ENCODE measurements at places on chromosomes 12 and 14.

DNA sequence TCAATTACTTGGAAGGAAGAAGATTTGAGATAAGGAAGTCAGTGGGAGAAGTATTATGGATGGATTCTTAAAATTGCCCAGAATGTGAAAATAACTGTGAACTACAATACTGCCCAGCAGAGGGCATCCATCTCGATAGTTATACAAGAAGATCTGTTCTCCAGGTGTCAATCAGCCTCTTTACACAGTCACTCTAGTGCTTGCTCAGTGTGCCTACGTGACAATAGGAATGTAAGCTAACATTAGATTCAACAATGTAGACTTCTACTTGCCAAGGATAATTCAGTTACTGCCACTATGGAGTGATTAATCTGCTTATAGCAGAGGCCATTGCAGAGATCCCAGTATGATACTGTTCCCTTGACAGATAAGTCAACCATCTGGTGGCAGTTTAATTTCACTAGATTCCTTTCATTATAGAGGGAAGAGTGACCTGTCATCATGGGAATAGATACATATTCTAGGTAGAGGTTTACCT, 10.6 kb upstream of the MAP4K5 start:
- DNase-seq, result no peak

DNA sequence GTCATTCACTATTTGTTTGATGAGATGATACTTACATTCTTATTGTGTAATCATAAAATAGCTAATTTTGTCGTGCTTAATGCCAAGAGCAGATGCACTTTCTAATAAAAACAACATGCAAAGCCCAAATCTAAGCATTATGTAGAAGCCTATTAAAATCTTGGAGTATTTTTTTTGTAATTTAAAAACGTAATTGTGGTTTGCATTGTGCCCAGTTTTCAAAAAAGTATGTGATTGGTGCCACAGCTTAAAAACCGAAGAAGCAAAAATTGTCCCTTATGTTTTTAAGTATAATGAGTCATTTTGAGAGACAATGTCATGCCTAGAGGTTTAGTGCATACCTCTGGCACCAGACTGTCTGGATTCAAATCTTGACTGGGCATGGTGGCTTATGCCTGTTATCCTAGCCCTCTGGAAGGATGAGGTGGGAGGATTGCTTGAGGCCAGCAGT, 464.8 kb upstream of the RGS6 start:
- DNase-seq, result no peak

GRCh38 chr12:12008232-12008850, 62.4 kb upstream of the BCL2L14 start:
- no peak for DNase-seq

DNA sequence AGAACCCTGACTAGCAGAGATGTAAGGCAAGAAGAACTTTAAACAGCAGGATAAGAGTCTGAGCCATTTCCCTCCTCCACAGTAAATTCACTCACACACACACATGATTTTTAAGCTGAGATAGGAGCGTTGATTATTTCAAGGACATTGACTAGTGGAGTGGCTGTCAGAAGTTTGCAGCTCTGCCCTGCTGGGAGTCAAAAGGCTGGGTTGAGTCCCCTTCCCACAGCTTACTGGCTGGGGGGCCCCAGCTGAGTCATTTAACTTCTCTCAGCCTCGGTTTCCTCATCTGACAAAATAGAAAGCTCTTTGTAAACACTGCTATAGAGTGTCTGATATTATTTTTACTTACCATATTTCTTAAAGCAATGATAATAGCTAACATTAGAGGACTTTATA, 28.3 kb downstream of the VCPKMT start:
- DNase-seq, result no peak

DNA sequence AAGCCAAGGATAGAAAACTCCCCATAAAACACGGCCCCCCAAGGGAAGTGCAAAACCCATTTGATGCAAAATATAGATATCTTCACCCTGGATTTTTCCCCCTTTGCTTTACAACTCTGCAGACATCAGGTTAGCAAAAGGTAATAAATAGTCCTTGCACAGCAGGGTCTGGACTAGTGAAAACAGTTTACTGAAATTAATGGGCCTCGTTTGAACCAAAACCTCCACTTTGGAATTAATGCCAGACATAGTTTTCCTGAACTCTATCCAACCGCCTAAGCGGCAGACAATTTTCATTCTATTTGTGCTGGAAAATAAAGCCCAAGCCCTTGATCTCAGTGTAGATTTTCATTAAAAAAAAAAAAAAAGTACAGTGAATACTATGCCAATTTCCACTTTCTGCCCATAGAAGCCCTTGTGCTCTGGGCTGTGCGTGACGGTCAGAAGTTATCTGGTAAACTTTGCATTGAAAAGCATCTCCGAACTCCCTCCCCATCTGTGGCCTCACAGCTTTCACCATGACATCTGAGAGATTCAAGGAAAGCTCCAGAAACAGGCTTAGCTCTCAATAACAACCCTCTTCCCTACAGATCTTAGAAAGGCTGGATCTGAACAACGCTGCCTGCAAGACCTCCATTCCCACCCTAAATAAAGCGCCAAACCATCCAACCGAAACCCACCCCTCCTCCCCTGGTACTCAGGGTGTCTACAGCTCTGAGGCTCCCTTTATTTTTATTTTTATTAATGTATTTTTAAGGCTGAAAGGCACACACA, 11.0 kb upstream of the IRF2BPL start:
- no peak for DNase-seq

DNA sequence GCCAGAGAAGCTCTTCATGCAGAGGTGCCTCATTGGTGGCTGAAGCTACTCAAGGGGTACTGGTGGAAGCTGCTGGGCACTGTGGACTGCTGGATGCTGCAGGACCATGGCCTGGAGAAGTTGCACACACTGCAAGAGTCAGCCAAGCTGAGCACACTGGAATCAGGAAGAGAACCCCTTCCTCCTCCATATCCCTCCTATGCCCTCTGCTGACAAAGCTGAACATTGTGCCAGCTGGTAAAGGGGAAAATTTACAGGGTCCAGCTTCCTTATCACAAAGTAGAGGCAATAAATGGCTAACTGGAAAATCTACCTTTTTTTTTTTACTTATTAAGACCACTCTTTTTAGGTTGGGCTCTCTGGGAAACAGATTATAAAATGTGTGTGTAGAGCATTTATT, 6.5 kb downstream of the CCDC175 start:
- no peak for DNase-seq

- no peak for DNase-seq
Observed at GRCh38 chr12:113407931-113408600, 4.4 kb upstream of the SDS start.

GRCh38 chr14:103928011-103928890, at the start of gene TDRD9:
TDRD9 (plus strand) TSS chr14:103928456; CDS start chr14:103928510, 54 bp downstream.
- no peak for DNase-seq

DNA sequence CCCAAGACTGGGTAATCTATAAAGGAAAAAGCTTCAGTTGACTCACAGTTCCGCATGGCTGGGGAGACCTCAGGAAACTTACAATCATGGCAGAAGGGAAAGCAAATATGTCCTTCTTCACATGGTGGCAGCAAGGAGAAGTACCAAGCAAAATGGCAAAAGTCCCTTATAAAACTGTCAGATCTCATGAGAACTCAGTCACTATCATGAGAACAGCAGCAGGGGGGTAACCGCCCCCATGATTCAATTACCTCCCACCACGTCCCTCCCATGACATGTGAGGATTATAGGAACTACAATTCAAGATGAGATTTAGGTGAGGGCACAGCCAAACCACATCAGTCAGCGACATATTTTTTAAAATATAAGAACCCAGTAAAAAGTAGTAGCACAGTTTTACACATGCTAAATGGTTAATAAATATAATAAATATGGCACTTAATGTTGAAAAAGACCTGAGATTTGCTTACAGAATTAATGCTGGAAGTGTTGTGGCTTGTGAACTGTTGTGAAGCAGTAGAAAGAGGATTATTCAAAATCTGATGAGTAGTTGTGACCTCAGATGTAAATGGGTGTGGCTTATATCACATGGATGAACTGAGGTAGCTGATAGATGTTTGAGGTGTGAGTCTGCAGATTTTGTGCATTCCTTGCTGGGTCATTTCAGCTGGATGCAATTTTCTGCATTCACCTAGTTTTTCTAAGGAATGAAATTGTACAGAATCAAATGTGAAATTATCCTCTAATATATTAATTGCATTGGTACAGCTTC, 46.9 kb upstream of the CHPT1 start:
- no peak for DNase-seq

- no peak for DNase-seq
Observed at GRCh38 chr14:73710737-73711136, 3.4 kb downstream of the PNMA1 start.

DNA sequence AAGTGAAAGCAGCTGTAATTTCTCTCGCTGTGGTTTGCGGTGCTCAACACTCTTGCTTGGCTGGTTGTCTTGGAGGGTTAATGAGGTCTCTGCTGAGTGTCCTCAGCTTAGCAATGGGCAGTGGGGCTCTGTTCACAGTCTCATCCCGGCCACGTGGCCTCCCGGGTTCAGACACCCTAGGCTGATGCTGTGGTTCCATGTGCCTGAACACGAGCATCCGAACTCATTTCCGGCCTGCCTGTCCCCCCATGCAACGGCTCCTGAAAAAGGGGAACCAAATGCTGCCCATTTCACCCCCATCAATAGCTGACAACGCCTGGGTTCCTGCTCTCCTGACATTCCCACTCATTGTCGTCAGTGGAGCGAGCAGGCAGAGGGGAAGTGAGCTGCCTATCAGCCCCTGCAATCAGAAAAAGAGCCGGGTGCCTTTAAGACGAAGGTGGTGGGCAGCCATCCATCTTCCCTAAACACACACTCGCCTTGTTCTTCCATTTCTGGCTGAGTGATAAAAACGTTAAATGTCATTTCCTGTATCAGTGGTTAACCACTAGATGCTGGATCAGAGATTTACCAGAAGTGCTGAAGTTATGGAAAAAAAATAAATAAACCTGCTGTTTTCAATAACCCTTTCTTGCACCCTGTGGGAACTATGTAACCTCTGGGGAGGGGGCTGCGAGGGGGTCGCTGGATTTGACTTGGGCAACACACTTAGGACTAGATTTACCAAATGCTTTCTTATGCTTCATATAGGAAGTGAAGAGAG, 60.3 kb upstream of the BCL2L14 start:
- DNase-seq, result no peak

- DNase-seq, result no peak
Observed at GRCh38 chr12:64595863-64596793, 14.2 kb upstream of the RASSF3 start.

DNA sequence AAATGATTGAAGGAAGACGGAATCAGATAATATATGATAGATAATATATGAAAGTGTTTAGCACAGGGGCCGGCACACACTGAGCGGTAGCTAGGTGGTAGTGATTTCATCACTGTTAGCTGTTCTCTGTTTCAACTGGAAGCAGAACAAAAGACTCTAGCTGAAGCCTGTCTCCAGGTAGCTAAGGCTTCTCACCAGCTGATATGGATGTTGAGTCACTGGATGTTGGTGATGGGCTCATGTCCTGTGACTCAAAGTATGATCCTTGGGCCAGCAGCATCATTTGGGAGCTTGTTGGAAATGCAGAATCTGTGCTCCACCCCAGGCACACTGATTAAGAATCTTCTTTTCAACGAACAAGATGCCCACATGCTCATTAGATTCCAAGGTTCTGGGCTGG, 21.7 kb upstream of the KCNA5 start:
- no peak for DNase-seq

DNA sequence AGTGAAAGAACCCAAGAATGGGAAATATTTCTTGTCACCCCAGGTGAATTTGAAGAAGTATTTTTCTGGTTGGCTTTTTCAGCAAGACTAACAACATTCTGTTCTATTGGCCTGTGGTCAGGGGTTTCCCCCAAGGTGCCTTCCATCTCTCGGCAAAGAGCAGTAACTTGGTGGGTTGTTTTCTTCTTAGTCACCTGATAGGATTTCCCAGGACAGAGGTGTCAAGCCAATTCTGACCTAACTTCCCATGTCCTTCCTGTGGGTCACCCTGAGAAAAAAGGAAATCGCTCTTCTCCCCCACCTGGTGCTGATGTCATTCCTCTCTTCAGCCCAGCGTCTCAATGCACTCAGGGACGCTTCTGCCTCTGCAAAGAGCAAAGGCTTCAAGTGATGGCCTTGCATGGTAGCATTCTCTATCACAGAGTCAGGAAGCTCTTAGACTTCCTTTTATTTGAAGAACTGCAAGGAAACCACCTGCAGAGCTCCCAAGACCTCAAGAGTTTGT, 16.1 kb upstream of the IFNG start:
- peak; percentile 24 for DNase-seq

DNA sequence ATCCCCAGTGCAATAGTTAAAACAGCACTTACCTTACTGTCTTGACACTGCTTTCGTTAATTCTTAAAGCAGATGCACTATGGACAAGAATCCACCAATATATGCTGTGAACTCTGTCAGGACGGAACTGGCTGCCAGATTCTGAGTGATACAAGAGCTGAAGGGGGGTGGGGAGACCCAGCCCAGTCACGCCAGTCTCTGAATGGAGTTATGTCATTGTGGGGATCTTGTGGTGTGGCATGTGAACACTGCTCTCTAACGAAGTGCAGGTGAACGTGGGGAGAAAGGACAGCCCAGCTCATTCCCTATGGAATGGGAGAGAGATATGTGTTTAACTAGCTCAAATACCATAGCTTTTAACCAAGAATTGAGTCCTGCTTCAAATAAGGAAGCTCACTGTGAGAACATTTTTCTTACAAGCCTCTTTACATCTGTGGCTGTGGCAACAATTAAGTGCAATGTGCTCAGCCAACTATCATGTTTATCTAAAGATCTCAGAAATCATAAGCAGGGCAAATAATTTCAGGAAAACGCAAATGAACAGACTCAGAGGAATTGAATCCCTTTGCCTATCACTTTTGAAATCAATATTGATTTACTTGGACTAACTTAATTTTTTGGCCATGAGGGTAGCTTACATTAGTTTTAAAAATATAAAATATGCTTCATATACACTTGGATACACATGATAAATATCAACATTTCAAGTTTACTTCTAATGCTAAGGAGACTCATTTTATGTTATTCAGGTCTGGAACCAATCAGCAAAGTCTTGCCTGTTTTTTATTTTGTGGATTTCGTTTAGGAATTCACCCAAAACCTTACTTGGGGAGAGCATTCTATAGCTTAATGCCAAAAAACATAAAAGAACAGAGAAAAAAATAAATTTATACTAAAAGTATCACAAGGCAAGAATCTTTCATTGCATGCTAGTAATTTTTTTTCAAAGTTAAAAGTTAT, at the start of gene LUM:
LUM (minus strand) TSS at position 129 of the 960 bp plus-strand sequence. CDS start 2,515 bp downstream, outside the sequence.
- DNase-seq, result no peak

- DNase-seq, result no peak
Observed at GRCh38 chr12:122948605-122949004, 17.7 kb downstream of the ABCB9 start.

DNA sequence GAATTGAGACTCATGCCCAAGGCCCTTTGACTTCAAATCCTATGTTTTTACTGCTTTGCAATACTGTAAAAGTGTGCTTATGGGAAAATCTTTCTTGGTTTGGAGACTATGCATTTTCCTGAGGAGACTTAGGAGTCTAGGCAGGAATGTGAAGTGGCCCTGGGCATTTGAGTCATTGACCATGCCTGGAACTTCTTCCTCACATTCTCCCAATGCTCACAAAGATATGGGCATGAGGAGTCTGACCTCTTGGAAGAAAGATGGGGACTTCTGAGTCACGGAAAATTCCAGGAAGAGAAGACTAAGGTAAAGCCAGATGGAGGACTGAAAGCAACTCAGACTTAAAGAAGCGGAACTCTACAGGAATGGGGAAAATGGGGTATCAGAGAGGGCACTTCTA, 38.2 kb upstream of the ZNF641 start:
- no peak for DNase-seq
